Stimulated activated CD8-positive, alpha-beta memory T cell treated with anti-CD3 and anti-CD28 coated beads, Interleukin-4, amount 100 ng/mL, for 24 hours (primary cell): ENCODE measurements at places on chromosomes 16 and 17.

DNA sequence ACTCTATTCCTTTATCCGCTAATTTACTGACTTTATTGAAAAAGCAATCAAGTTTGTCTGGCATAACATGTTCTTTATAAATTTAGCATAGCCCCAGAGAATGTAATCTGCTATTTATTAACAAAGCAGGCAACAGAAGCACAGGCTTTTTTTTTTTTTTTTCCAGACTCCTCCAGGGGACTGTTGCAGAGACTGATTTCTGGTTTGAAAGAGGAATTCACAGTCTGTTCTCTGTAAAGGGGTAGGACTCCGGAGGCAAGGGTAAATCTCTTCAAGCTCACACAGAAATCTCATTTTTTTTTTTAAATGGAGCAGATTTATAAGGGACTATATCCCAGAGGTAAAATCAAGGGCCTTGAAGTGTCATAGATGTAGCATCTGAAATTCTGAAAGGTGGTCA, 1386.5 kb upstream of the CDH8 start:
- DNase-seq, result no peak

DNA sequence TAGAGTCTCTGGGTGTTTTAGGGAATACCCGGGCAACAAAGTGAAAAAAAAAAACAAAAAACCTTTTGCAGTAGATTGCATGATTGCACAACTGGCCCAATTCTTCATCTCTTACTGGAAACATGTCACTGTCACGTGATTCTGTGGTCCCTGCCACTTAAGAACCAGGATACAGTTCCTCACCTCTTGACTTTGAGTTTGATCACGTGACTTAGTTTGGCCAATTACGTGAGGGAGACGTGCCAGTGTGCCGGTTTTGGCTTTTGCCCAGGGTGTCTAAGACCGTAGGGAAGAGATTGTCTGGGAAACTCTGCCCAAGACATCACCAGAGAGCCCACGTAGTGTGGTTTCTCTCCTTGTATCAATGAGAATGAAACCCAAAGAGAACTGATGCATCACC, 88.7 kb downstream of the GRIN2A start:
- no peak for DNase-seq

DNA sequence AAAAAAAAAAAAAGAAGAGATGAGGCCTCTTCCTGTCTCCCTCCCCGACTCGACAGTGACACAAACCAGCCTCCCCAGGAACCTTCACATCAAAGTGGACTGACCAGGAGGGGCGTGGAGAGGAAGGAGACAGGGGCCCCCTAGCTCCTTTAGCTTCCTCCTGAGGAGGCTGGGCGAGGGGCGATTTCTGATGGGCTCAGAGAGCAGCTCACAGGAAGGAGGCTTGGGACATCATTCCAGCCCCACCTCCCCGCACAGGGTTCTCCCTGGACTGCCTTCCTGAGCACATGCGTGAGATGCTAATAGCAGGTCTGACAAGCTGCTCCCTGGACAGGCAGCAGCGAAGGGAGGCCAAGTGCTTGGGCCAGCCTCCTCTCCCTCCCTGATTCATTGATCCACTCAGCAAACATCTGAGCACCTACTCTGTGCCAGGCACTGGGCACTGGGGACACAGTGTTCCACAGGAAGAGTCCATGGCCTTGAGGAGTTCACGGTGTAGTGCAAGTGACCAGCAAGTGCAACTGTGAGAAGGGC, 14.4 kb upstream of the DOK4 start:
- no peak for DNase-seq

- no peak for DNase-seq
Measured at GRCh38 chr16:19607616-19608280, 52.2 kb downstream of the VPS35L start.

- DNase-seq, result no peak
Measured at GRCh38 chr16:4052096-4052495, 64.1 kb downstream of the ADCY9 start.

DNA sequence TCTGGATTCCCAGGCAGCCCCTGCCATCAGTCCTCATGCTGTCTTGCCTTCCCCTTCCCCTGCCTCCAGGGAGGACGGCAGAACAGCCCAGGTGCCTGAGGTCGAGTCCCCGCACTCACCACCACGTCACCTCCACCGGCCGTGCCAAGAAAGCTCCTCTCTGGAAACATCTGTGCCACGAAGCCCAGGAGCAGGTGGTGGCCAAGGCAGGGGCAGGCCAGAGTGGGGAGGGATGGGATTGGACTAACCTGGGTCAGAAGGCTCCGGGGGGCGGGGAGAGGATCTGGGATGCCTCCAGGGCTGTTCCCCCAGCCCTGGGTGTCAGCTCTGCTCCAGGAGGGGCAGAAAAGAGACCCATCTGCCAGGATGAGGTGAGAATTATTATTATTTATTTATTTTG, 7.4 kb upstream of the DPEP1 start:
- no peak for DNase-seq

DNA sequence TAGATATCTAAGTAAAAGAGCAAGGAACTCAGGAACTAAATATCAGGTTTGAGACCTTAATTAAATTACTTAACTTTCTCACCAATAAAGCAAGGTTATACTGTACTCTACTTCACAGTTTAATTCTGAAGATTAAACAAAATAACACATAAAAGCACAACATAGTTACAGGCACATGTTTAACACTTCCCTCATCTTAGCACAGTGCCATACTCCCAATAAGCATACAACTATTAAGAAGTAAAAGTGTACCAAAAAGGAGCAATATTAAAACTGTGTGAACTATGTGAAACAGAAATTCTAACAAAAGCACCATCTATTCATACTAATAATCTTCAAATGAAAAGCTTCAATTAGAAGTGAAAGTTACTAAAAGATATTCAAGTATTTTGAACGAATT, 2.2 kb downstream of the APPBP2 start:
- no peak for DNase-seq
